Fibroblast of the aortic adventitia (primary cell): ENCODE measurements at places on chromosomes 1 and 21. TPM values are rescaled to one million over a fixed set of nuclear protein-coding genes. Genes with fewer than 3 reads are reported as not detected.
A peak's percentile ranks its signal among the peaks of the same experiment; 100 is the strongest.

GRCh38 chr1:233582439-233582838, 31.5 kb upstream of the KCNK1 start:
- DNase-seq: no peak

- peak; percentile 33 for DNase-seq
Measured at GRCh38 chr21:39182484-39183271, 573 bp downstream of the PSMG1 start.

DNA sequence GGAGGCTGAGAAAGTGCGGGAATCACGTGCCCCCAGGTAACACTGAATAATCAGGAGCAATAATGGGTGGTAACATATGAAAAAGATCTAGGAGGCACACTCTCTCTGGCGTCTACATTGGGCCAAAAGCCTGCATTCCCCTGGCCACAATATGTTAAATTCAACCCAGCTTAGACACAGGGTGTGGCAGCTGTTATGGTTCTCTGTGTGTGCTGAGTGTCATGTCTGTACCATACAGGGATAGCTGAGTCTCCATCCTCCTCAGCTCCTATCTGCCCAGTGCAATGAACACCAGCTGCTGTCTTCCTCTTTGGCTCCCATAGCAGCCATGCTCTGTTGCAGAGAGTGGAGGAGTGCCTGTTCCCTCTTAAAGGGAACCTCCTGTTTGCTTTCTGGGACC, 14.3 kb downstream of the S100A11 start:
- DNase-seq: no peak

The AKNAD1 gene
- total RNA-seq: 0.27 TPM in 1 of 2 replicates, not detected in the other

GRCh38 chr1:67250051-67250653, 57.5 kb upstream of the IL12RB2 start:
- no peak for DNase-seq

- no peak for DNase-seq
Measured at GRCh38 chr21:35399002-35399530, 350.0 kb upstream of the RUNX1 start.

DNA sequence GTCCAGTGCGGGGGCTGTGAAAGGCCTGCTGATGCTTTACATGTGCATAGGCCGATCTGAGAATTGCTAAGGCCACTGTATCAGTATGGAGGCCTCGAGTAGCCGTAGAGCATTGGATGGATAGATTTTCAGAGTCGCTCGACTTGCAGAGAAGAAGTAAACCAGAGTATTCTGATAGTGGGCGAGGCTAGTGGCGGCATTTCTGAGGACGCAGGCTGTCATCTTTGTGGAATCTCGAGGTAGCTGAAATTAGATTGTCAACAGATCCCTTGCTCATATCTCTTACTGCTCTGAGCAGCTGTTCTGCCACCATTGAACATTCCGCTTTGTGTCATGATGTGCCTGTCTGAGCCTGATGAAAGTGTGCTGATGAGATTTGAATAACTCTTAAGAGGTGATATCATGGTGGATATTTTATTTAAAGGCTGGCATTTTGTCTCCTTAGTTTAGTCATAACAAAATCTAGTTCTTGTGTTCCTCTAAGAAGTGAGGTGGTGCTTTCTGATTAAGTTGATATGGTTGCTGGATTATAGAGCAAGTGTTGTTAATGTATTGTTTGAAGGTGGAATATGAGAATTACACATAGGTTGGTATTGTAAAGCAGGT, 1.5 kb downstream of the KIF1B start:
- no peak for DNase-seq

The ZNF648 gene
- total RNA-seq: not detected in 2 replicates

GRCh38 chr1:2638466-2639115, 5.8 kb upstream of the MMEL1 start:
- DNase-seq: no peak

- DNase-seq: no peak
Measured at GRCh38 chr1:206456577-206457370, 13.5 kb upstream of the IKBKE start.

The SLC35D1 gene
- 8.7 and 12.6 TPM in 2 replicates for total RNA-seq

DNA sequence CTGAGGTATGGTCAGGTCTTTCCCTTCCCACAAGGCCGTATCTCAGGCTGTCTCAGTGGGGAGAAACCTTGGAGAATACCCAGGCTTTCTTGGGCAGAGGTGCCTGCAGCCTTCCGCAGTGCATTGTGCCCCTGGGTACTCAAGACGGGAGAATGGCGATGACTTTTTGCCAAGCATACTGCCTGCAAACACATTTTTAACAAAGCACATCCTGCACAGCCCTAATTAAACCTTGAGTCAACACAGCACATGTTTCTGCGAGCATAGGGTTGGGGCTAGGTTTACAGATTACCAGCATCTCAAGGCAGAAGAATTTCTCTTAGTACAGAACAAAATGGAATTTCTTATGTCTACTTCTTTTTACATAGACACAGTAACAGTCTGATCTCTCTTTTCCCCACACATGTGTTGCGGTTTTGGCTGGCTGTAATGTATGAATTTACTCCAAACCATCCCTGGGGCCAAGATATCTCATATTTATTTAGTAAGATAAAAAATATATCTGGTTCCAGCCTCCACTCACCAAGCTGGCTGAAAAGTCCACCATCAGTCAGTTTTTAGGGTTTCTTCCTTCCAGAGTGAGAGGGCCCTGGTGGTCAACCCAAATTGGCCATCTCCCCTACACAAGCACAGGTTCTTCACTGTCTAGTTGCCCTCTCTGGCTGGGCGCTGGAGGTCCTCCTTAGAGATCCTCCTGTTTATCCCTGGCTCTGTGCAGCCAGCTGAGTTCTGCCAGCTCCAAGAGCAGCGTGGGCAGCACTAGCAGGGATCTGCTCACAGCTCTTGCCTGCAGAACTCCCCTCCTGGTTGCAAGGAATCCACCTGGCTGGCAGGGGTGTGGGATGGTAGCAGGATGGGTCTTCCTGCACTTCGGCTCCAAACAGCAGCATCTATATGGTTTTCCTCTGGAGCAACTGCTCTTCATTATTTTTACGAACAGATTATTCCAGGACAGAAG, 2.6 kb downstream of the FAAH start:
- peak; percentile 81 for DNase-seq

GRCh38 chr1:25640646-25641328, 24.2 kb downstream of the MAN1C1 start:
- no peak for DNase-seq
